ENCODE measurements at places on chromosomes 7 and 10. TPM values are rescaled to one million over a fixed set of nuclear protein-coding genes. Genes with fewer than 3 reads are reported as not detected.

NME8 gene
- total RNA-seq: not detected

KCNMA1 gene
- 168 TPM for total RNA-seq

GPR26 gene
- not detected for total RNA-seq

TSPAN33 gene
- total RNA-seq: 15.5 TPM

TFPI2 gene
- total RNA-seq: 0.85 TPM

TOMM7 gene
- total RNA-seq: 340 TPM

EXOC6 gene
- 16.6 TPM for total RNA-seq

PLXDC2 gene
- 65.5 TPM for total RNA-seq

GIMAP6 gene
- 37.7 TPM for total RNA-seq

CYP17A1 gene
- not detected for total RNA-seq

HOXA2 gene
- total RNA-seq: 4.6 TPM

LBX1 gene
- total RNA-seq: not detected

WNT8B gene
- not detected for total RNA-seq

ADAMTS14 gene
- 0.27 TPM for total RNA-seq

WDR86 gene
- 2.6 TPM for total RNA-seq

EPHB4 gene
- total RNA-seq: 19.0 TPM

RAB18 gene
- total RNA-seq: 75.4 TPM

OGA gene
- total RNA-seq: 134 TPM

AGAP9 gene
- total RNA-seq: 11.7 TPM

NUTM2E gene
- total RNA-seq: 0.39 TPM

SERPINE1 gene
- total RNA-seq: 5.4 TPM

ALOX5 gene
- total RNA-seq: 17.4 TPM

KLF14 gene
- total RNA-seq: 0.16 TPM

RASA4B gene
- total RNA-seq: 8.0 TPM

PRPS1L1 gene
- total RNA-seq: not detected

MAGI2 gene
- total RNA-seq: 17.4 TPM

FRMD4A gene
- total RNA-seq: 27.2 TPM

TUBB8 gene
- not detected for total RNA-seq

PRXL2A gene
- total RNA-seq: 26.4 TPM

BEND7 gene
- total RNA-seq: 18.4 TPM

AMPH gene
- 9.8 TPM for total RNA-seq

VGF gene
- total RNA-seq: 0.25 TPM

ACTL6B gene
- not detected for total RNA-seq

NPC1L1 gene
- 0.16 TPM for total RNA-seq

PRTFDC1 gene
- total RNA-seq: 3.2 TPM

MYL10 gene
- not detected for total RNA-seq

HMX3 gene
- total RNA-seq: 1.1 TPM

GHRHR gene
- not detected for total RNA-seq

GBF1 gene
- 54.7 TPM for total RNA-seq

POLR2J2 gene
- total RNA-seq: 5.3 TPM

CADPS2 gene
- total RNA-seq: 117 TPM

ZNF365 gene
- total RNA-seq: 1.6 TPM

FZD1 gene
- total RNA-seq: 19.5 TPM

ZNF775 gene
- 9.7 TPM for total RNA-seq

POMZP3 gene
- total RNA-seq: 8.6 TPM

SLC26A3 gene
- total RNA-seq: 13.1 TPM

TMEM236 gene
- 0.94 TPM for total RNA-seq

BUB3 gene
- 103 TPM for total RNA-seq
